NCI-H1417 treated with DMSO at 0.1 percent for 48 hours (cell line): ENCODE measurements at places on chromosomes 7 and 10.

DNA sequence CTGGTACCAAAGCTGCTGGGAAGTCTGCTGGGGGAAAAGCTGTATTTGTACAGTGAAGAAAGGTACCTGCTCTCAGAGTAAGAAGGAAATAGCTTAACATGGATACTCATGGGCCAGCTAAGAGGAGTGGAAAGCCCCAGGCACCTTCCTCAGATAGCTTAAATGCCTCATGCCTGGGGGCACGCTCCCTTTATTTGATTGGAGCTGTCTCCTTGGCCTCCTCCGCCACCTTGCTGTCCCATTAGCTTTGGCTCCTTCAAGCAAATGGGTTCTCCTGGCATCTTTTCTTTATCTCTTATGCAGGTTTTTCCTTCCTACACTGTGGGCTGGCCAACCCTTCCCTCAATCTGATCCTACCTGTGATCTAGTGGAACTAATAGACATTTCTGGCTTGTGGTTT, 318.5 kb downstream of the SH2D4B start:
- DNase-seq: no peak

DNA sequence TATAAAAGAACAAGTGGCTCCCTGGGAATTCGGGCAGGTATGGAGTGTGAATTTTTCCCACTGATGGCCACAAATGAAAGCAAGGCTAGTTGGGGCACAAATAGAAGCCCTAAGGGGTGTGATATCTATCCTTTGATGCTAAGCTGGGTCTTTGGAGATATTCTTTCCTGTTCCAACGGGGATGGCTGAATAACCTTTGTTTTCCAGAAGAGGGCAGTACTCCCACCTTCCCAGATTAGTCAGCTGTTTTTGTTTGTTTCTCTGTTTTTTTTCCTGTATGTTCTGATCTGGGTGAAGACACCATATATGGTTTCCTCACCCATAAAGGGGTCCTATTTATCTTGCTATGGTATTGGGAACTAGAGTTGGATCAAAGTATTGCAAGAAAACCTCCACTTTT, 947.7 kb upstream of the SORCS1 start:
- no peak for DNase-seq

- no peak for DNase-seq
These were observed 51.2 kb upstream of the BMPER start for GRCh38 chr7:33854178-33854577.

- DNase-seq: no peak
These were observed 134.1 kb downstream of the GFRA1 start for GRCh38 chr10:116138897-116139296.

DNA sequence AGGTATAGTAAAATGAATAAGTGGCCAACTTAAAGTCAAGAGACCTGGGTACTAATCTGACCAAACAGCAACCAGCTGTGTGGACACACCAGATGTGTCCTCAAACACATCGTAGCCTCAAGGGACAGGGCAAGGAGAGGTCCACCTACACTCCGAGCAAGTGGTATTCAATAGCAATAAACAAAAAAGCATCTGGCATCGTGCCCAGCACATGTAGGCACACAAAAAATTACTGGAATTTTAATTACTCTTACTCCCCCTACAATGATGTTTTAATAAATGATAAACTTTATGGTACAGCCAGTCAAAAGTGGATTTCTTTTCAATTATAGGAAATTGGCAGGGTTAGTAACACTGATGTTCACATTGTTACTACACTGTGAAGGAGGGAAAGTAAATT, 3.5 kb upstream of the RGS10 start:
- DNase-seq: no peak

DNA sequence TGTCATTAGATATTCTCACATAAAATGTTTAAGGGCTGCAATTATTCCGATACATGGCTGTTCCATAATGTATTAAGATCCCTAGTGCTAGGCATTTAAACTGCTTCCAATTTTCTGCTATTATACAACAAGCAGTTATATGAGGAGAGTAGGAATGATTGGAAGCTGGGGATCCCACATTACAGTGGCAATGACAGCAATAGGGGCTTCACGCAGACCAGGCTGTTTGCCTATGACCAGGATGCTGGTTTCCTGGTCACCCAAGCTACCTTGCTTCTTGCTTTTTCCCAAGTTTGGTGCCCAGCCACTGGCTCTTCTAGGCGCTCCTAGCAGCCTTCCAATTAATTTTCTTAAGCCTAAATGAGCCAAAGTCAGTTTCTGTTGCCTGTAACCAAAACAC, 39.3 kb downstream of the SMURF1 start:
- DNase-seq: no peak

DNA sequence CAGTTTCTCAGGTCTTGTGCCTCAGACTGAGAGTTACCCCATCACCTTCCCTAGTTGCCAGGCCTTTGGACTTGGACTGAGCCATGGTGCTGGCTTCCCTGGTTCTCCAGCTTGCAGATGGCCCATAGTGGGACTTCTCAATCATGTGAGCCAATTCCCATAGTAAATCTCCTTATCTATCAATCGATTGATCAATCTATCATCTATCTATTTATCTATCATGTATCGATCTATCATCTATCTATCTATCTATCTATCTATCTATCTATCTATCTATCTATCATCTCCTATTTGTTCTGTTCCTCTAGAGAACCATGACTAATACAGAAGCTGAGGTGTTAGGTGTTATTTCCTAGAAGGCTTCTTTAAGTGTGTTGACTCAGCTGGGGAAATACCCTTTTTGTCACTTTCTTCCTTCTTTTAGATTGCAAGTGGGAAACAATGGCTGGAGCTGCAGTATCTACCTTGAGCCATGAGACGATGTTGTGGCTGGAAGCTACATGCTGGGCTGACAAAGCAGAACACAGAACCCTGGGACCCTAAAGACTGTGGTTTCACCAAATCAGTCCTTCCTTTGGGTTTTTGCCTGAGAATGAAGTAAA, 234.7 kb upstream of the GLI3 start:
- no peak for DNase-seq

DNA sequence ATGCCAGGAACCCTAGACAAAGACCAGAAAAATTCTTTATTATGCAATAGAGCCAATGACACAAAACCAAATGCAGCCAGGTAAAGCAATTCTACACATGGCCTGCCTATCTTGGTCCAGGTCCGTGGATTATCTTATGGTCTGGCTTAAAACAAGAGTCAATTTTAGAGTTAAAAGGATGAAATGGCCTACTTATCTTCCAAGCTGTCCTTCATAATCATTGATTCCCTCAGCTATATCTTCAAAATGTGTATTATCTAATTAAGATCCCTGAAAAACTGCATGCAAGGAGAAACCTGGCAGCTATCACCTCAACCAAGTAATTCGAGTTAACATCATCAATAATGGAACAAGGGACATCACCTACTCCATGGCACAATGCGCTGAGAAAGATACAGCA, 479.4 kb upstream of the NRP1 start:
- no peak for DNase-seq

GRCh38 chr10:109958059-109958458, 34.7 kb upstream of the XPNPEP1 start:
- no peak for DNase-seq

- no peak for DNase-seq
These were observed 101.3 kb upstream of the DNAJB12 start for GRCh38 chr10:72455889-72456595.

DNA sequence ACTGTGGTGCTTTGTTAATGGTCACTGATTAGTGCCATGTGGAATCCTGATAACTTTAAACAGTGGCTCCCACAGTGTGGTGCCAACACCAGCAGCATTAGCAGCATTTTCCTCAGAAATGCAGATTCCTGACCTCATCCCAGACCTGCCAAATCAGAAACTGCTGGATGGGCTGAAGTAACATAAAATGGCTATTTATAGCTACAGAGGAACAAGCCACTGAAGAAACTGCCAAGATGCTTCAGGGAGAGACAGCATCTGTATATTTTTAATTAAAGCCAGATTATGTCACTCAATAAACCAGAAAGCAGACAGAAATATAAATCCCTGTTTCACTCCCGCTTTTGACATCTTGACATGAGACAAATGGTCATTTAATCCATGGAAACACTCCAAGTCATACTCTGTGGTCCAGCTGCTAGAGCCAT, 178.5 kb downstream of the AMPH start:
- DNase-seq: no peak

DNA sequence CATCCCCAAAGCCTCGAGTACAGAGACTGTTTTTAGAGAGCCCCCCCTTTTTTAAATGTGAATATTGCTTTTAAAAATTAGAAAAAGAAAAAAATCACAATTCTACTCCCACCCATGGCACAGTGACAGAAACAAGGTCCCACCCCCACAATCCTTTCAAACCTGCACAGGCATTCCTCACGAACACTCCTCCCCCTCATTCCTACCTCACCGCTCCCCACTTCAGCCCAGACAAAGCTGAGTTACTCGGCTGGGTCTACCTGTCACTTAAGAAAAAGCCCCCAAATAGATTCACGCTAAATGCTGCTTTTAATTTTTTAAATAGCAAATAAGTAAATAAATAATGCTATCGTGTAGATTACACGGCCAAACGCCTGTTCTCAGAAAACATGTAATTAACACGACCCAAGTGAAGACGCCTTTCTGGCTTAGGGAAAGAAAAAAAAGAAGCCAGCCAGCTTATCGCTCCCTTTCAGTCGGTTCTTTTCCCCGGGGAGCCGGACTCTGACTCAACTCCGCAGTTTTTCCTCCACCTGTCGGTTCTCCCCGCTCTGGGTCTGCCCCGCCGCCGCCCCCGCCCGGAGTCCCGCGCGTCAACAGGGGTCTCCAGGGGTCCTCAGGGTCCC, 739 bp downstream of the MPP7 start:
- peak; percentile 8 for DNase-seq

GRCh38 chr10:97109547-97109946, 76.2 kb downstream of the SLIT1 start:
- DNase-seq: peak; percentile 26

GRCh38 chr7:114818501-114818900, 103.4 kb upstream of the MDFIC start:
- no peak for DNase-seq

DNA sequence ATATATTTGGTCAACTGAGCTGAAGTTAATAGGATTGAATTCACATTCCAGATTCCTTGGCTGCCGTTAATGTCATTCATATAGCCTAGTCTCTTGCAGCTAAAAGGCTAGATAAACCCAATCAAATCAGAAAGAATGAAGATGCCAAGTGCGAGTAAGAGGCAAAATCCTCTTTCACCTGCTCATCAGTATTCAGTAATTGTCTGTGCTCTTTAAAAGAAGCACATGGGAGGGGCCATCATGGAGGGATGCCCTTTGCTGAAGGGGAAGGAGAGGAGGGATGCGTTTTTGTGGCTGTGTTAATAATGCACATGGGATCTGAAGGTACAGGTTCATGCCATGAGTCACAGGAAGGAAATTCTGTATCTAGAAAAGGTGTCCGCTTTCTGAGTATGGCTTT, 232.2 kb downstream of the TMEM178B start:
- no peak for DNase-seq

DNA sequence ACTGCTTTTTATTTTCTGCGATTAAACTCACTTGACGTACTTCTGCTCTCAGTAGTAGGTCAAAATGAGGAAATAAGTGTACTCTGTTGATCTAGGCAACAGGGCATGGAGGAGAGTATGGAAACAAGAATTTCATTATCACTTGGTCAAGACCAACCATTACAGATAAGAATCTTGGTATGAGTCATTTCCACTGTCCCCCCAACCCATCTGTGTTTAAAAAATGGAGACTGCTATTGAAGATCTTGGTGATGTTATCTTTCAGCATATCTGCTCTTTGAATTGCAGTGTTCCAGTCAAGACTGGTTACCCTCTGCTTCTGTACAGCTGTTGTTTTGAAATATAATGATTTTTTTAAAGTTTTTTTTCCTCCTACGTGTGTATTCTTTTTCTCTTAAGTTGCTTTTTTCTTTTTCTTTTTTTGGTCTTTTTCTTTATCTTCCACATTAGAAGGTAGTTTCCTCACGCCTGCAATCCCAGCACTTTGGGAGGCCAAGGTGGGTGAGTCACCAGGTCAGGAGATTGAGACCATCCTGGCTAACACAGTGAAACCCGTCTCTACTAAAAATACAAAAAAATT, 11.7 kb downstream of the STAM start:
- no peak for DNase-seq

GRCh38 chr7:69871886-69872569, 273.8 kb downstream of the AUTS2 start:
- DNase-seq: no peak

DNA sequence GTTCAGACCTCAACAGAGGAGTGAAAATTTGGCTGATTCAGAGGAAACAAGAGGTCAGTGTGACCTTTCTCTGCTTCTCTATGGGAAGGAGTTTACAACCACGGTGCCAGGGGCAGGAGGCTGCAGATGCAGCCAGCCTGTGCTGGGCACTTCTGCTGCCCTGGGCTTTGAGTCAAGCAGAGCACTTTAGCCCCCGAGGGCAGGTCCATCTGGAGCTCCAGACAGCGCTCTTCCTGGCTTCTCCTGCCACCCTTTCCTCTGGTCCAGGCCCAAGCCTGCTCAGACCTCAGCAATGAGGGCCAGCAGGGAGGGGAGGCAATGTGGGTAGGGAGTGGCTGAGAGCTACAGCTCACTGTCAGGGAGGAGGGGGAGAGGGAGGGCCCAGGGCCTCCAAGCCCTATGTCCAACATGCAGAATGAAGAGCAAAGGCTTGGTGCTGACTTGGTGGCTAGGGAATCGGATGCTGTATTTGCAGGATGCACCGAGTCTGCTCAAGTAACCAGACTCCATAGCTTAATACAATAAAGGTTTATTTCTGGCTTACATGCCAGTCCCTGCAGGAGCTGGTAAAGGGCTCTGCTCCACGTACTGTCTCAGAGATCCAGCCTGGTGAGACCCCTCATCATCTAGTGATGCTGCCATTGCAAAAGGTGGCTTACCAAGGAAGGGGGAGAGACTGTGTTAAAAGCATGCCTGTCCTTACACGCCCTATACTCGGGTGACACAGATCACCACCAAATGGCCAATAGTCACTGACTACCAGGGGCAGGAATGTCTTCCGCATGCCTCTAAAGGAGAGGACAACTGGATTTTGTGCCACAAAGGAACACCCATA, 481.6 kb downstream of the RPS24 start:
- no peak for DNase-seq

DNA sequence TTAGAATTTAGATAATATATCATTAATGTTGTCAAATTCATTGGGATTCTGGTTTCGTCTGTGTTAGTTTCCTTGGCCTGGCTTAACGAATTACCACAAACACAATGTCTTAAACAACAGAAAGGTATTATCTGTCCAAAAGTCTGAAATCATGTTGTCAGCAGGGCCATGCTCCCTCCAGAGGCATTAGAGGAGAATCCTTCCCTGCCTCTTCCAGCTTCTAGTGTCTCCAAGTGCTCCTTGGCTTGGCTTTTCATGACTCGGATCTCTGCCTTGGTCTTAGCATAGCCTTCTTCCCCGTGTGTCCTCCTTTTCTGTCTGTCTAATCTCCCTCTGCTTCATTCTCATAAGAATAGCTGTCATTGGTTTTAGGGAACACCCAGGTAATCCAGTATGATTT, 482.5 kb downstream of the SEMA3D start:
- DNase-seq: no peak

GRCh38 chr7:139874302-139874629, 45.2 kb downstream of the TBXAS1 start:
- DNase-seq: no peak

DNA sequence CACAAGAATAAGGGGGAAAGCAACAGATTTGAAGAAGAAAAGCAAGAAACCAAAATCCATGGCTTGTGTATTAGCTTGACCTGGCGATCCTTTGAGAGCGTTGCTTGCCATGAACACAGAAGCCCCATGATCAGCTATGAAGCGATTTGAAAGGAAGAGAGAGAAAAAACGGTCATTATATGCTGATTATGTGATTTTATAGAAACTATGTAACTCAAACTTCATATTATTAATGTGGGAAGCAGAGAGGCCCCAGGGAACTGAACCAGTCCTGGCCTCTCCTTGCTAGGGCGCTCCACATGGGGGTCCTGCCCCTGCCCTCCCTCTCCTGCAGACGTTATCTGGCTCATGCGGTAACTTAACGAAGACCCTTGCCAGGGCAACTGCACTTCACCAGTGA, 306.1 kb upstream of the ADARB2 start:
- no peak for DNase-seq
